Uterus (tissue), 4 donors: ENCODE measurements at places on chromosomes 11 and 22. TPM values are rescaled to one million over a fixed set of nuclear protein-coding genes. Genes with fewer than 3 reads are reported as not detected.

OR2AG2 gene
- 0.09 TPM for total RNA-seq

AP2A2 gene
- total RNA-seq: 25.6 TPM

VWCE gene
- total RNA-seq: 1.5 TPM

TCF20 gene
- total RNA-seq: 20.2 TPM

PDE3B gene
- total RNA-seq: 2.6 TPM

MOGAT2 gene
- total RNA-seq: not detected

H19 gene
- 3,028 TPM for total RNA-seq

OR51E2 gene
- 0.29 TPM for total RNA-seq

TPBGL gene
- total RNA-seq: 0.29 TPM

EHF gene
- total RNA-seq: 2.2 TPM

TTC28 gene
- total RNA-seq: 62.8 TPM

OR10A3 gene
- total RNA-seq: not detected

ANKK1 gene
- total RNA-seq: not detected

OR52L1 gene
- total RNA-seq: not detected

PHF21B gene
- under 0.01 TPM for total RNA-seq

GPHA2 gene
- not detected for total RNA-seq

ALKBH8 gene
- total RNA-seq: 6.2 TPM

TRIM34 gene
- 8.3 TPM for total RNA-seq

FGF4 gene
- not detected for total RNA-seq

C22orf15 gene
- total RNA-seq: not detected

GRAMD1B gene
- 5.0 TPM for total RNA-seq

PATE2 gene
- total RNA-seq: not detected

ADM gene
- total RNA-seq: 59.9 TPM

MMP27 gene
- total RNA-seq: not detected

RBFOX2 gene
- 81.0 TPM for total RNA-seq

KDM4E gene
- not detected for total RNA-seq

TMEM45B gene
- total RNA-seq: 0.29 TPM

MMP26 gene
- total RNA-seq: not detected

NECTIN1 gene
- 10.6 TPM for total RNA-seq

CD248 gene
- total RNA-seq: 14.1 TPM

GRM5 gene
- total RNA-seq: not detected

SCARF2 gene
- total RNA-seq: 22.9 TPM

ABCG4 gene
- total RNA-seq: 2.7 TPM

RFPL1 gene
- total RNA-seq: not detected

MS4A7 gene
- total RNA-seq: 11.0 TPM

GLYAT gene
- total RNA-seq: not detected

YAP1 gene
- 230 TPM for total RNA-seq

OR52N1 gene
- 0.07 TPM for total RNA-seq

MCAM gene
- total RNA-seq: 474 TPM

CASP5 gene
- not detected for total RNA-seq

E2F8 gene
- 2.4 TPM for total RNA-seq

BDNF gene
- total RNA-seq: not detected

JAM3 gene
- total RNA-seq: 52.1 TPM

ROBO4 gene
- total RNA-seq: 63.5 TPM

PKDREJ gene
- 0.06 TPM for total RNA-seq

CCDC116 gene
- not detected for total RNA-seq

FIBIN gene
- total RNA-seq: 21.7 TPM

MIF gene
- 189 TPM for total RNA-seq

EEF1G gene
- total RNA-seq: 1,308 TPM

GAS2 gene
- total RNA-seq: 5.1 TPM

SCGB1D4 gene
- not detected for total RNA-seq
